ENCODE measurements at places on chromosomes 2 and 18.
A peak's percentile ranks its signal among the peaks of the same experiment; 100 is the strongest.

DNA sequence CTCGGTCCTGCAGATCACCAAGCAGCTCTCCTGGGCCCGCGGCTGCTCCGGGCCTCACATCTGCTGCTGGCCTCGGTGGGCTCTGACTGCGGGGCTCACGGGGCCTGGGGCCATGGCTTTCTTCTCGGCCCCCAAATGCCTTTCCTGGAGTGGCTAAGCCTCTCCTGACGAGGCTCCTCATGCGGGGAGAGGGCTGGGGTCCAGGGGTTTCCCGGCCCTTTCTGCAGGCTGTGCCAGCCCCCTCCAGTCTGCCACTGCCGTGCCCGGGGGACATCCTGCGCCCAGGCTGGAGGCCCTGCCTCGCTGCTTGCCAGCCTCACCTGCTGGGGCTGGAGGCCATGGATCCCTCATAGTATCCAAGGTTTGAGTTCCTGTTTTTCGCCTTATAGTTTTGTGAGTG, 23.8 kb downstream of the PRELID3A start:
- DNase-seq: no peak

- DNase-seq: no peak
Observed at GRCh38 chr2:126154256-126154785, 501.6 kb upstream of the GYPC start.

- DNase-seq: no peak
Observed at GRCh38 chr2:216335252-216335651, 37.0 kb downstream of the MARCHF4 start.

DNA sequence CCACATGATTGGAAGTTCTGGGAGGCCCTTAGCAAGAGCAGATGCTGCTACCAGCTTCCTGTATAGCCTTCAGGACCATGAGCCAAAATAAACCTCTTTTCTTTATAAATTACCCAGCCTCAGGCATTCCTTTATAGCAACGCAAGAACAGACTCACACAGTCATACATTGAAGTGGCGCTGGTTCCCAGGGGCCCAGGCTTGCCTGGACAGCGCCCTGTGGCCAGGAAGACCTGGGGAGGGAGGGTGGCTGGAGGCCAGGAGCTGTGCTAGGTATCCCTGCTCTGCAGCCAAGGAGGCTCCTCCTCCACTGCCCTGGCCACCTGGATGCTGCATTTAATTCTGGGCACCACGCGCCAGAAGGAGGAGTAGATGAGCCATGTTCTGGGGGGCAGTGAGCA, 98.1 kb downstream of the AGAP1 start:
- DNase-seq: peak; percentile 65

DNA sequence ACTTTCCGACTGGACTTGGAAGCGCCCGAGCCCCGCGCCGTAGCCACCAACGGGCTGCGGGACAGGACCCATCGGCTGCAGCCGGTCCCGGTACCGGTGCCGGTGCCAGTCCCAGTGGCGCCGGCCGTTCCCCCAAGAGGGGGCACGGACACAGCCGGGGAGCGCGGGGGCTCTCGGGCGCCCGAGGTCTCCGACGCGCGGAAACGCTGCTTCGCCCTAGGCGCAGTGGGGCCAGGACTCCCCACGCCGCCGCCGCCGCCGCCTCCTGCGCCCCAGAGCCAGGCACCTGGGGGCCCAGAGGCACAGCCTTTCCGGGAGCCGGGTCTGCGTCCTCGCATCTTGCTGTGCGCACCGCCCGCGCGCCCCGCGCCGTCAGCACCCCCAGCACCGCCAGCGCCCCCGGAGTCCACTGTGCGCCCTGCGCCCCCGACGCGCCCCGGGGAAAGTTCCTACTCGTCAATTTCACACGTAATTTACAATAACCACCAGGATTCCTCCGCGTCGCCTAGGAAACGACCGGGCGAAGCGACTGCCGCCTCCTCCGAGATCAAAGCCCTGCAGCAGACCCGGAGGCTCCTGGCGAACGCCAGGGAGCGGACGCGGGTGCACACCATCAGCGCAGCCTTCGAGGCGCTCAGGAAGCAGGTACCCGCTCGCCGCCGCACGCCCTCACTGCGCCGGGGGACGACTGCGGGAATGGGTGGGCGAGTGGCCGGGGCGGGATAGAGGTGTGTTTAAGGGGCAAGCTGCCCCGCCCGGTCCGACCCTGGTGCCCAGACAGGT, 713 bp downstream of the ATOH8 start:
- DNase-seq: no peak

DNA sequence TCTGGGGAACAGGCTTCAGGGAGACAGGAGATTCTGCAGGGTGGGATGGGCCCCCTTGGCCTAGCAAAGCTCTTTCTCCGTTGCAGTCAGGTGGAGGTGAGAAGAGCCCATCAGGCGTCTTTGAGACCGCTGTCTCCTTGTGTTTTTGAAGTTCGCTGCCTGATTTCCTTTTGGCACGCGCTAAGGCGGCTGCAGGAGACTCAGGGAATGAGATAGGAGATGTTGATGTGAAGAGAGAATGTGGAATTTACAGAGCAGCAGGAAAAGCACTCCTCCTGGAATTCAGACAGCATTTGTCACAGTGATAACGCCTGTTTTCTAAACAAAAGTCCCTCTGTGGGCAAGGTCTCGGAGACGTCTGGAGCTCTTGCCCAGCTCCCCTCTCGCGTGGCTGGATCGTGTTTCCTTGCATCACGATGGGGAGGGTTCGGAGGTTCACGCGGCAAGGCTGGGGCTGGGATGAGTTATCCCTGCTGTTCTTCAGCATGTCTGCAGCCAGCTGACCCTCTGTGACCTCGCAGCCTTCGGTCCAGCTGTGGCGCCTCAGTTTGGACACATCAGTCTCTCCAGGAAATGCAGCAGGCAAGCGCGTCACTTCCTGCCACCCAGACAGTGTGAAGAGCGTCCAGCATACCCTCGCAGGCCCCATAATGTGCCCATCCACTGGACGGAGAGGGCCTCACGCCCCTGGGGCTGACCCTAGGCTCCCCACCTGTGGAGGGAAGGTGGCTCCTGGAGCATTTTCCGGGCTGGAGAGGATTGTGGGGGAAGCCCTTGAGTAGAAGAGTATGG, 30.2 kb downstream of the GLI2 start:
- no peak for DNase-seq

DNA sequence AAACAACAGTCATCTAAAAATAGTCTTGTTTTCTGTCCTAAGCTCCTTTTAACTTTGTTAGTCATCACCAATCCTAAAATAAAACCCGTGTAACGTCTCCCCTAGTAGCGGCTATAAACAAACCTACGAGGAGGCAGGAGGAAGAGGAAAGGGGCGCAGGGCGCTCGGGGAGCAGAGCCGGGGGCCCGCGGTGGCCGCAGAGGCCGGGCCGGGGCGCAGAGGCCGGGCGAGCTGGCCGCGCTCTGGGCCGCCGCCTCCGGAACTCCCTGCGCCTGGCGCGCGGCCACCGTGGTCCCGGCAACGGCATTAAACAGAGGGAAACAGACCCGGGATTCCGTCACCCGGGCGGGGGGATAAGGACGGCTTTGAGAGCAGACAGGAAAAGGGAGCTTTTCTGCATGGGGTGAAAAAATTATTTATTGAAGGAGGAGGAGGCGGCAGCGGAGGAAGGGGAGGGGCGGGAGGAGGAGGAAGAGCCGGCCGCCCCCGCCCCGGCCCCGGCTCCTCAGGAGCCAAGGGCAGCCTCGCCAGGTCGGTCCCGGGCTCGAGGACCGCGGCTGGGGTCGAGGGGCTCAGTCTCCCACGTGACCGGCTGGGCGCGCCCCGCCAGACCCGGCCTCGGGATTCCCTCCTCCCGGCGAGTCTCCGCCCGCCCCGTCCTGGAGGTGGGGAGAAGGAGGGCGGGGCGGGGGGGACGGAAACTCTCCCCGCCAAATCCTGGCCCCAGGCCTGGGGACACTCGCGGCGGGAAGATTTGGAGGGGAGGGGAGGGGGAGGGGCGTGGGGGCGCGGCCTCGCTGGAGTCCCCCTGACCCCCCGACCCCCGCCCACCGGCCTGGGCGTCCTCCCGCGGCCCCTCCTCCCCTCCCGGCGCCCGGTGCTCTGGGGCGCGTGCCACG, 1.8 kb upstream of the NFATC1 start:
- peak; percentile 34 for DNase-seq

DNA sequence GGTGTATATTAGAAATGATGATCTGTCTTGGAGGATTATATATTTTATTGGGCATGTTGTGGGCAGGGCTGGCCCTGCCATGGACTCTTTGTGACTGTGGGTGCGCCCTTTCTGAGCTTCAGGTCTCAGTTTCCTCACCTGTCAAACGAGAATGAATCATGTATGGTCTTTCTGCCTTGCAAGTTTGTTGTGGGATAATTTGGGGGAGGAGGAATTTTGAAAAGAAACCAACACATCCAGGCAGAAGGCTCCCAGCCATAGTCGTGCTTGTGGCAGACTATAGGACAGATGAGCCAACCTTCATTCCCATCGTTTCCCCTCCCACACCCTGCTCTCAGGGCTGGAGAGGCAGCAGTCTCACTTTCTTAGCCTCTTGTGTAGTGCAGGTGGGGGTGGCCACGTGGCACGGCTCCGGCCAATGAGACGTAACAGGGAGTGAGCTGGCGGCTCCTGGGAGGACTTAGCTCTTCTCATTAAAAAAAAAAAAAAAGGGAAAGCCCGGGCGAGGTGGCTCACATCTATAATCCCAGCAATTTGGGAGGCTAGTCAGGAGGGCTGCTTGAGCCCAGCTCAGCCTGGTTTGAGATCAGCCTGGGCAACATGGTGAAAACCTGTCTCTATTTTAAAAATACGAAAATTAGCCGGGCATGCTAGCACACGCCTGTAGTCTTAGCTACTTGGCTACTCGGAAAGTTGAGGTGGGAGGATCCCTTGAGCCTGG, 63.1 kb downstream of the RHOB start:
- DNase-seq: no peak

- DNase-seq: no peak
Observed at GRCh38 chr18:8839281-8839680, 133.9 kb downstream of the MTCL1 start.

DNA sequence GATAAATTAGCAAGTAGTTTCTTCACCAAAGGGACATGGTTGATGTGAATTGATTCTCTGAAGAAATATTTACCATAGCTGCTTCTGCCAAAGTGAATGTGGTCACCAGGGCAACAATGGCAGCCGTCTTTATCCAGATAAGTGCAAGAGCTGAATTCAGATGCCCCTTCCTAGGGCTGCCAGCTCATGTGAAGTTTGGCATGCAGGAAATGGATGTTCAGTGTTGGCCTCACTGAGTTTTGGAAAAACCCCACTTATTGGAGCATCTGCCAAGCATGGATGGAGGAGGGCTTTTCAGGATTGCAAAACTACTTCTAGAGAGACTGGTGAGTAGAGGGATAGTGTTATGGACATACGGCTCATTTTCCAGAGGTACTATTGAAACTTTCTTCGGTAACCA, 80.8 kb downstream of the FMNL2 start:
- DNase-seq: no peak

- no peak for DNase-seq
Observed at GRCh38 chr2:27291865-27292264, 9.6 kb downstream of the TRIM54 start.

DNA sequence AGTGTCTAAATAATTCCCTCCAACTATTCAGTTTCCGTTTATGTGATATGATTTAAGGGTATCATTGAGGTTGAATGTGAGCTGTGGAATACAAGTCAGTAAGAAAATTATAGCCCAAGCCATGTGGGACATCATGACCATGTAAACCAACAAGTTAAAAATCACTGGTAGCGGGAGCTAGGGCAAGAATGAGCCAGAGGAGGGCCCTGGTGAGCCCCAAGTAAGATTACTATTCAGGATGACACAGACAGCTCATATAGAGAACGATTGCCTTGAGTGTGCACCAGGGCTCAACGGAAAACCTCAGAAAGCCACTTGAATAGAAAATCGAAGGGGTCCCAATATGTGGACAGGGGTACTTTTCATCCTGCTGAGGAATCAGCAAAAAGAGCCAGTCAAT, 87.8 kb upstream of the RBMS1 start:
- DNase-seq: no peak

DNA sequence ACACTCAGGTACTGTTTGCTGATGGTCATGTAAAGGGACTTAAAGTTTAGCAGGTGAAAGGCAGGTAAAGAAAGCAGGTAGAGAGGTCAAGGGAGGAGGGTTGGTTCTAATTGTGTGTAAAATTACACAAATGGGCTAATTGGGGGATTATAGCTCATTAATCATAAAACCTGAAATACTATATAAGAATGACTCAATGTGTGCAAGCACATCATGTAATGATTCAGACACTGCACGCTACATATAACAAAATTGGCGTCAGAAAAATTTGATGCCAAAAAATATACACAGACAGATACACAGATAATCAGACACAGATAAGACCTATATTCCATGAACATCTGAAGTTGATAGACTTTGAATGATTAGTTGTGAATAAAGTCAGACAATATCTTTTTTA, 120.7 kb upstream of the LMAN1 start:
- no peak for DNase-seq

DNA sequence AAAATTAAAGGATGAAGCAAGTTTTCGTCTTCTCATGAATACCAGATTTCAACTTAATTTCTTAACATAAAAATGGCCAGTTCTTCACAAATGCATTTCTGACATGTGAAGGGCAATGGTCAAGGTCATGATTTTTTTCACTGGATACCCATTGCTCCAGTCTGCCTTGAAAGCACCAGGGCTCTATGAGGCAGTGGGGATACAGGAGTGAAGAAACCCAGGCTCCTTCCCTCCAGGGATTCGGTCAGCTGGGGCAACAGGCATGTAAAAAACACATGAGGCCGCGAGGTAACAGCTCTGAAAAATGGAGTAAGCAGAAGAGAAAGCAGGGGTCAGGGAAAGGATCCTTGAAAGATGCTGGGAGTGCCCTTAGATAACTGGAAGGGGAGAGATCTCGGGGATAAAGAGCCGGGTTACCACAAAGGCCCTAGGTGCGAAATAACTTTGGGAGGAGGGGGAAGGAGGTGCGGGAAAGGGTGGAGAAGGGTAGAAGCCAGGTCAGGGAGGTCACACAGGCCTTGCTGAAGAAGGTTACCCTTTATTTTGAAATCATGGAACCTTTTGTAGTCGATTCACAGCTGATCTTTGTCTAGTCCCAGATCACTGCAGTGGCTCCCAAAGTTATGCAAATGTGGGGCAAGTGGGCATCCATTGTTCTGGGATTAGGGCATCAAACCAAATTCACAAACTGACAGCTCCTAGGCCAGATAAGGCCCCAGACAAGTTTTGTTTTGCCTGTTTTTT, 5.2 kb upstream of the SPRED2 start:
- DNase-seq: no peak

DNA sequence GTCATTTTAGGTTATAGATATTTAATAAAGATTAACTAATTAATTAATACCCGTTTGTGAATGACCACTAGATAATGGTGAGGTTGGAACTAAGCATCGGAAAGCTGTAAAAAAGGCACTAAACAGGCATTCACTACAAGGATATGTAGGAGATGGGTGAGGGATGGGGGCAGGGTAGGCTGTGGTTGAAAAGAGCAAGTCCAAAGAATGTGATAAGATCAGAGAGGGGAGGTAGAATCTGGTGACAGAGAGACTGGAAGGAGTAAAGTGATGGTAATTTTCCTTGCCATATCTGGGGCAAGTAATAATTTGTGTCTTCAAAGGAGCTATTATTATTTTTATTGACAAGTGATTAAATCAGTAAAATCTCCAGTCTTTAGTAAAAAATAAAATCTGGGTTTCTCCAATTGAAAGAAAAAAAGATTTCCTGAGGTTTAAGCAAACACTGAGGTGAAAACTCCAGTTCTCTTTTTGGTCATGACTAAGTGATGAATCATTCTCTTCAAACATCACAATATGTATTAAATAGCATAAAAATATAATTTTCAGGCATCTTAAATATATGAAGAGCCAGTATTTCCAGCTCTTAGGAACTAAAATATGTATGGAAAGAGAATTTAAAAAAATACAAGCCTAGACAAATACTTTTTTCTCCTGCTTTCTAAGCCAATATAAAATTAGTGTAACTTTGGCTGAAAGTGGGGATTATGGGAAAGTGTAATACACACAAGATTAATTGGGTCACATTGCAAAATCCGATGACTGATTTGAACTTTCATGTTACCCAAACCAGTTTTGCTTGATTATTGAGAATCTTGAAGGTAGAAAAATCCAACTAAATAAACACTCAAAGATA, 259.1 kb upstream of the RBMS1 start:
- no peak for DNase-seq

Measured in cerebellum (tissue), 4 donors.